A549 treated with ZK216348 at 1 μM for 4 hours (cell line): ENCODE measurements at places on chromosomes 6 and 20. TPM values are rescaled to one million over a fixed set of nuclear protein-coding genes. Genes with fewer than 3 reads are reported as not detected.

Gene HTR1E
- total RNA-seq, result not detected in 5 replicates

Gene MEI4
- not detected in 5 replicates for total RNA-seq

Gene RAET1L
- 0.32 to 0.49 TPM (median 0.38 TPM) in 3 of 5 replicates, not detected in the others for total RNA-seq

Gene CLPSL2
- 0.51 to 1.0 TPM (median 0.78 TPM) in 3 of 5 replicates, not detected in the others for total RNA-seq

Gene ALDH8A1
- 0.13 to 0.33 TPM (median 0.27 TPM) in 5 replicates for total RNA-seq

Gene GJA1
- 47.2 to 79.8 TPM (median 68.1 TPM) in 5 replicates for total RNA-seq
